Hematopoietic multipotent progenitor cell treated with erythropoietin and hydrocortisone succinate and interleukin-3 and kit ligand, for 4 days (in vitro differentiated cells): ENCODE measurements at places on chromosomes 12 and 14.

DNA sequence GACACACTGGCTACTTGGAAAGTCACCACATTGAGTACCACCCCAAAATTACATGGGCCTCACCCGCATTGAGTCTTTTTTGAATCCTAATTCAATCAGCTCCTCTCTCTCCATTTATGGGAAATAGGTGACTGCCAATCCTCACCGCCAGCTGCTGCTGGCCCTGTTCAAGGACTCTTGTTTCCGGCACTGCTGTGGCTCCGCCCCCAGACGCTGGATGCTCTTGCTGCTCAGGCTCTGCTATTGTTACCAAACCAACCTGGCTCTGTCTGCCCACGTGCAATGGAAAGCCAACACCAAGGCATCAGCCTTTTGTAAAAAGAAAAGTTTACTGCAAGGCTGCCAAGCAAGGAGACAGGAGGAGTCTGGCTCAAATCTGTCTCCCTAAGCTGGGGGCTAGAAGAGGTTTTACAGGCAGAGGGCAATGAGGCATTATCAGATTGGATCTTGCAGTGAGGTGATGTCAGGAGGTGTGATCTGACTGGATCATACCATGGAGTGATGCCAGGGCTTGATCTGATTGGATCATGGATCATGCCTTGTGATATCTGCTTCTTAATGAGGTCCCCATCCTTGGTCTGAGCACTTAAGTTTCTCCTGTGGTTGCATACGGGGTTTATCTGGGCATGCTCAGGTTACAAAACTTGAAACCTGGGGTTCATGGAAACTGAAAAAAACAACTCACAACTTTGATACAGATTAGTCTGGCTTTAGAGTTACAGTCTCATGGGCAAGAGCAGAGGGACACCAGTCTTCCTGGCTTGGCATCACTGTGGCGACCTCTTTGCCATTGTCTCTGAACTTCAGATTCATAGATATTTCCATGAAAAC, 117.1 kb upstream of the SLC35F4 start:
- no peak for DNase-seq

- DNase-seq, result no peak
Observed at GRCh38 chr12:93634416-93634815, 42.8 kb upstream of the CRADD start.

- DNase-seq, result peak; percentile 61
Observed at GRCh38 chr12:11814374-11814773, 164.9 kb downstream of the ETV6 start.

DNA sequence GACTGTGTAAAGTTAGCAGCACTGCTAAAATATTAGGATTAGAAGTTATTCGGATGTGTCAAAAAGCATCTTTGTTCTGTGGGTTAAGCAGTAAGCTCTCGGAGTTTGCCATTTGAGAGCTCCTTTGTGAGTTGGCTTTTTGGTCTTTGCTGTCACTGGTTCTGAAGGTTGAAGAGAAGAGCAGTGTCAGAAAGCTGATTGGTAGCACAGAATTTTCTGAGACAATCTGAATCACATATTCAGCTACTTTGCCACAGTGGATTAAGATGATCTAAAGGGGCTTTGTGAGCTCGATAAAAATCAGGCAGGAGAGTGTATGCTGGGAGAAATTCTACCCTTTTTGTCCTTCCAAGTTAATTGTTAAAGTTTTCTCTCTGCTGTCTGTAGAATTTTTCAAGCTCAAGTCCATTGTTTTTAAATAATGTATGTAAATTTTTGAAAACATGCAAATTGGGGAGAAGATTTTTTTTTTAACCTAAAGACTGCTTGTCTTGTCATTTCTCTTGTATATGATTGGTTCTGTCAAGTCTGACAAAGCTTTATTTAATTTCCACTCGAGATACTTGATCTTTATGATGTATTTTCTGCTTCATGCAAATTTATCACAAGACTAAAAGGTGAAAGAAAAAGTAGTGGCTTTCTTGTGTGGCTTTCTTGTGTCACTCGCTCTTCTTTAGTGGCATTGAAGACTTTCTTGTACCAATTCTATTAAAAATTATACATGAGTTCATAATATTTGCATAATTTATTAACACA, 307.3 kb downstream of the EGLN3 start:
- DNase-seq, result no peak

- peak; percentile 81 for DNase-seq
Observed at GRCh38 chr12:100668945-100669536, 95.6 kb downstream of the GAS2L3 start.

DNA sequence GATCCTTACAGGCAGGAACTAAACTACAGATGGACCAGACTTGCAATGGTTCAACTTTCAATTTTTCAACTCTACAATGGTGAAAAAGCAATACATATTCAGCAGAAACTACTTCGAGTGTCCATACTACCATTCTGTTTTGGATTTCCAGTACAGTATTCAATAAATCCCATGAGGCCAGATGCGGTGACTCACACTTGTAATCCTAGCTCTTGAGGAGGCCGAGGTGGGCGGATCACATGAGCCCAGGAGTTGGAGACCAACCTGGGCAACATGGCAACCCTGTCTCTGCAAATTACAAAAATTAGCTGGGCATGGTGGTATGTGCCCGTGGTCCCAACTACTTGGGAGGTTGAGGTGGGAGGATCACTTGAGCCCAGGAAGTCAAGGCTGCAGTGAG, 336.1 kb downstream of the MED13L start:
- DNase-seq, result no peak

DNA sequence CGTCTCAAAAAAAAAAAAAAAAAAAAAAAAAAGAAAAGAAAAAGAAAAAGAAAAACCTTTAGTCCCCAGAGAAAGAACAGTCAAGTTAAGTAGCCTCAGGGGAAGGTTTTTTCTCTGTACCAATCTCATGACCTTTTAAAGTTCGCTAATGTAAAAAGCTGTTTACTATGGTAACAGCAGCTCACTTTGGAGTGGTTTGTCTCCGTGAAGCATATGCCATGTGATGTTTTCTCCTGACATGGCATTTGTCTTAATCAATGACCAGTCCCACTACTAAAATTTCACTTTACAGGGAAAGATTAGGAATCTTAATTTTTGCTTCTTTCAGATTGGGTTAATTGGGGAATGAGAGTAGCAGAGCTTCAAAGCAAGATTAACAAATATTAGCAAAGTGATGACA, 4.3 kb downstream of the RNF212B start:
- no peak for DNase-seq

GRCh38 chr12:131413006-131413405, 297.9 kb upstream of the SFSWAP start:
- no peak for DNase-seq

DNA sequence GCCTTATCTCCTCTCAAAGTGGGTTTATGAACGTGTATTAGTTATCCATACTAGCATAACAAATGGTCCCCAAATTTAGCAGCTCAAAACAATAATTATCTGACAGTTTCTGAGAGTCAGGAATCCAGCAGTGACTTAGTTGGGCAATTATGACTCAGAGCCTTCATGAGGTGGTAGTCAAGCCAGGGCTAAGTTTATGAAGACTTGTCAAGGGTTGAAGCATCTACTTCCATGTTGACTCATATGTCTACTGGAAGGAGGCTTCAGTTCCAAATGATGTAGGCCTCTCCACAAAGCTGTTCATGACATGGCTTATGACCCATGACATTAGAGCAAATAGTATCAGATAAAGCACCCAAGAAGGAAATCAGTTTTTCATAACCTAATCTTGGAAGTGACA, 73.2 kb downstream of the IPO8 start:
- DNase-seq, result no peak

GRCh38 chr14:24861083-24861630, 188.8 kb downstream of the STXBP6 start:
- DNase-seq, result peak; percentile 40

GRCh38 chr14:24411443-24412389, 12.9 kb downstream of the NYNRIN start:
- peak; percentile 84 for DNase-seq

DNA sequence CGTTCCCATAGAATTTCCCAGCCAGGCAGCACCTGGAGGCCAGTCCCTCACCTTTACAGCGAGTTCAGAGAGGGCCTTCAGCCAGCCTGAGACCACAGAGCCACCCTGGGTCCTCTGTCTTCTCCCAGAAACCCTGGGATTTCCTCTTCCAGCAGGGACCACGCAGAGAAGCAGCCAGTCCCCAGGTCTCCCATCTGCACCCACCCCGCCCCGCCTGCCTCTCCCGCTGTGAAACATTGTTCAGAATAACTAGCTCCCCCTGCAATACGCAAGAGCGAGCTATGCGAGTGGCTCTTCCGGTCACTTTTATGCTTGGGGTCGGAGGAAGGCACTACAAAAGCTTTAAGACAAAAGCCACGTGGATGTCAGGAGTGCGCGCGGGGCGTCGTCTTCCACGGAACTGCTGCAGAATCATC, 77.8 kb downstream of the SERPINA3 start:
- DNase-seq, result no peak

DNA sequence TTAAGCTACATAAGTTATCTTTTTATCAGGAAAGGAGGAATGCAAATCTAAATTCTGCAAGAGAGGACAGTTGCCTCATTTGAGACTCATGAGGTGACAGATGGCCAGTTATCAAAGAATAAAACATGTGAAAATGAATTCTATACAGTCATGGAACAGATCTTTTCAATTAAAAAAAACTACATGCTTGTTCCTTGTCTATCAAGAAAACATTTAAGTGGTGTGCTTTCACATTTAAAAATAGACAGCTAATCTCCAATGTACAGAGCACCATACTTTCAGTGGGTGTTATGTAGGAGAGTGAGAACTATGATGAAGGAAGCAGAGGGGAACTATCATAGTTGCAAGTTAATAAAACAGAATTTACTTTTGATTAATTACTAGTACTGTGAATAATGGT, 76.7 kb upstream of the TTC7B start:
- peak; percentile 86 for DNase-seq

GRCh38 chr14:75392686-75393641, 34.9 kb upstream of the JDP2 start:
- DNase-seq, result no peak

GRCh38 chr12:46260913-46261476, 7.8 kb downstream of the SLC38A1 start:
- DNase-seq, result no peak

- DNase-seq, result peak; percentile 93
Observed at GRCh38 chr14:103500148-103500990, 22.3 kb downstream of the CKB start.

- no peak for DNase-seq
Observed at GRCh38 chr14:24966579-24966964, 83.4 kb downstream of the STXBP6 start.

DNA sequence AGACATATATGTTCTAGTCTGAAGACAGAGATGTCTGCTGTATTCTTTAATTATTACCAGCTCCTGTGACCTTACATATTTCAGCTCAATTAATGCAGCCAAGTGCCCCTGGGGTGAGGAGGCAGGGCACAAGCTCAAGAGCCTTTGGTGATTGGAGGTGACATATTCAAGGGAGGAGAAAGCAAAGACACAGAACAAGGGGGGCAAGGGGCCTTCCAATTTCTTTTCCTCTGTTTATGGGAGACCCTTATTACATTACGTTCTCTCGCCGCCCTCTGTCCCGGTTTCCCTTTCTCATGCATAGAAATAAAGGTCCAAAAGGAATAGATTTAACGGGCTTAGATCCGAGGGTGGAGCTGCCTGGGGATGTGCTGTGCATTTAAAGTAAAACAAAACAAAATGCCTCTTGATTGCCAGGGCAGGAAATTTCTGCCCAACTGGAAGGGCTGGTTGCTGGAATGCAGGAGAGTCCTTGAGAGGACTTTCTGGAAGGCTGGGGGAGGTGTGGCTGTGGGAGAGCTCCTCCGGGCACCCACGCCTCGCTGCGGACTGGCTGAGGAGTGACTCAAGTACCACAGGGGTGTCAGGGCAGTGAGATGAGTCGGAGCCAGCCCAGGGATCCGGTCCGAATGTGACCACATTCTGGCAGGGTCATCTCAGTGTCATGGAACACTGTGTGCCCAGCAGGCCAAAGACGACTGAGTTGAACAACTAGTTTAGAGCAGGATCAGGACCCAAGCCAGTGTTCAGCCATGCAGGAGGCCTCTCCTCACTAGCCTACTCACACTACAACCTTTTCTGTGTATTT, 32.1 kb upstream of the GSG1 start:
- DNase-seq, result no peak
